ENCODE measurements at places on chromosomes 16 and 17. TPM values are rescaled to one million over a fixed set of nuclear protein-coding genes. Genes with fewer than 3 reads are reported as not detected.

RARA gene
- 38.0 TPM for total RNA-seq

DNA sequence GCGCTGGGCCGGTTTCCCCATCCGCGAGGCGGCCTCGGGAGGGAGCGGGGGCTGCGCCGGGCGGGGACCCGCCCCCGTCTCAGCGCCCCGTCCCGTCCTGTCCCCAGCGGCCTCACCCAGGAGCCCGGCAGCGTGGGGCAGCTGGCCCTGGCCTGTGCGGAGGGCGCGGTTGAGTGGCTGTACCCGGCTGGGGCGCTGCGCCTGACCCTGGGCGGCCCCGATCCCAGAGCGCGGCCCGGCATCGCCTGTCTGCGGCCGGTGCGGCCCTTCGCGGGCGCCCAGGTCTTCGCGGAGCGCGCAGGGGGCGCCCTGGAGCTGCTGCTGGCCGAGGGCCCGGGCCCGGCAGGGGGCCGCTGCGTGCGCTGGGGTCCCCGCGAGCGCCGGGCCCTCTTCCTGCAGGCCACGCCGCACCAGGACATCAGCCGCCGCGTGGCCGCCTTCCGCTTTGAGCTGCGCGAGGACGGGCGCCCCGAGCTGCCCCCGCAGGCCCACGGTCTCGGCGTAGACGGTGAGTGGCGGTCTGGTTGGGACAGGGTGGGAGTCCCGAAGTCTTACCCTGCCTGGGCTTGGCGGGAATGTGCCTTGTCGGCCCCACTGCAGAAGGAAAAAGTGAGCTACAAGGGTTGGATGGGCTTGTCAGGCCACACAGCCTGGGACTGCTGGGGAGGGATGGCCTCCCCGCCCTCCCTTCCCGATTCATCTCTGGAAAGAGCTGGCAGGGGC lies 720 bp downstream of the METRN start:
- no peak for DNase-seq

NOMO2 gene
- total RNA-seq: 84.4 TPM

DNA sequence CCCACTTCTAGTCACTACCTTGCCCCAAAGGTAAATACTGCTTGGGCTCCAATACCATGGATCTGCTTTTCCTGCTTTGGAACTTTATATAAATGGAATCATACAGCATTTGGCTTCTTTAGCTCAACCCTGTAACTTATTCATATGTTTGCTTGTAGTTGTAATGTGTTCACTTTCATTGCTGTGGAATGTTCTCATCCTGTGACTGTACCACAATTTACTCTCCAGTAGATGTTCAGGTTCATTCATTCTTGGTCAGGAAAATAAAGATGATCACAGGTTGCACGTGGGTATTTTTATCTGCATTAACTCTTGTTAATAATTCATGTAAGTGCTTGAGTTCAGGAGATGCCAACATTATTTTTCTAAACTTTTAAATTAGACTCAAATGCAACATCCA lies 6.7 kb upstream of the BEAN1 start:
- DNase-seq: no peak

DNA sequence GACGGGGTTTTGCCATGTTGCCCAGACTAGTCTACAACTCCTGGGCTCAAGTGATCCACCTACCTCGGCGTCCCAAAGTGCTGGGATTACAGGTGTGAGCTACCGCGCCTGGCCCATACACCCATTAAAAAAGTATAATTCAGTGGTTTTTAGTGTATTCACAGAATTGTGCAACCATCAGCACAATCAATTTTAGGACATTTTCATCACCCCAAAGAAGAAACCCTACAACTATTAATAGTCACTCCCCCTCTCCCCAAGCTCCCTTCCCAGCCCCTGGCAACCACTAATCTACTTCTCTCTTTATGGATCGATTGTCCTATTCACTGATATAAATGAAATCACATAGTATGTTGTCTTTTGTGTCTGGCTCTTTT lies 3.8 kb upstream of the EEF2K start:
- no peak for DNase-seq

DNA sequence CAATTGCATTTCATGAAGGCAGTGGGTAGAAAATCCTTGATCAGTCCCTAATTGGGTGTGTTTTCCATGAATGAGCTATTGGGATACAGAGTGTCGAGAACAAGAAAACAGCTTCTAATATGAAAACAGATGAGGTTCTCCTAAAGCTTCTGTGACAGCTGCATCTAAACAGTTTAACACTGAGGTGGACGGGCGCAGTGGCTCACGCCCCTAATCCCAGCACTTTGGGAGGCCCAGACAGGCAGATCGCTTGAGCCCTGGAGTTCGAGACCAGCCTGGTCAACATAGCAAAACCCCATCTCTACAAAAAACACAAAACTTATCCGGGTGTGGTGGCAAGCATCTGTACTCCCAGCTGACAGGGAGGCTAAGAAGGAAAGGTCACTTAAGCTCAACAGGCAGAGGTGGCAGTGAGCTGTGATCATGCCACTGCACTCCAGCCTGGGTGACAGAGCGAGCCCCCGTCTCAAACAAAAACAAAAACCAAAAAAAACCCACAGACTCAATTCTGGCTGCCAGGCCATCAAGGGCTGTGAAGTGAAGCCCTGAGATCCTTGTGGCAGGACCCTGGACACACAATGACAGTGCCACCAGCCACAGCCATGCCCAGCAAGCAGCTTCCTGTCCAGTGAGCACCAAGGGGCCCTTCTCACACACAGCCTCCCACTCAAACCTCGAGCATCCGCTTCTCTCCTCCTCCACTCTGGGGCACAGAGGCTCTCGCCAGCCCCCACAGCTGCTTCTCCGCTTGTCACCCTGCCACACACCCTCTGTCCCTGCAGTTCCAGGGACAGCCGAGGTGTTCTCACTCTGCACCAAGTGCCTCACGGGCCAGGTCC lies 44.0 kb downstream of the ANKRD11 start:
- no peak for DNase-seq

DNA sequence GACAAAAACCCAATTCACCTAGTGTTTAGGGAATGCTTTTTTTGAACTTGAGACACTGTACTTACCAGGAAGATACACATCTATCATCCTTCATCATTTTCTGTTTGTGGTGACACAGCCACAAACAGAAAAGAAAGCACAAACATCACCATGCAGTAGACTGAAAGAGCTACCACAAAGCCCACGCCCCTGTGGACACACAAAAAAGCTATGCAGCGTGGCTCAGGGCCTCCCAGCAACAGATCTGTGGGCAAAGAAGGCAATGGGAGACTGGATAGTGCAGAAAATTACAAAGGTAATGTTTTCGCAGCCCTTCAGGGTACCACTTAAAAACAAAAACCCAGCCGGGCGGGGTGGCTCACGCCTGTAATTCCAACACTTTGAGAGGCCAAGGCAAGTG lies 9.6 kb downstream of the COTL1 start:
- no peak for DNase-seq

VMP1 gene
- total RNA-seq: 69.7 TPM

P2RX5 gene
- not detected for total RNA-seq

- DNase-seq: peak; percentile 95
Measured at GRCh38 chr17:63961355-63962212, 11.1 kb downstream of the SCN4A start.

DNA sequence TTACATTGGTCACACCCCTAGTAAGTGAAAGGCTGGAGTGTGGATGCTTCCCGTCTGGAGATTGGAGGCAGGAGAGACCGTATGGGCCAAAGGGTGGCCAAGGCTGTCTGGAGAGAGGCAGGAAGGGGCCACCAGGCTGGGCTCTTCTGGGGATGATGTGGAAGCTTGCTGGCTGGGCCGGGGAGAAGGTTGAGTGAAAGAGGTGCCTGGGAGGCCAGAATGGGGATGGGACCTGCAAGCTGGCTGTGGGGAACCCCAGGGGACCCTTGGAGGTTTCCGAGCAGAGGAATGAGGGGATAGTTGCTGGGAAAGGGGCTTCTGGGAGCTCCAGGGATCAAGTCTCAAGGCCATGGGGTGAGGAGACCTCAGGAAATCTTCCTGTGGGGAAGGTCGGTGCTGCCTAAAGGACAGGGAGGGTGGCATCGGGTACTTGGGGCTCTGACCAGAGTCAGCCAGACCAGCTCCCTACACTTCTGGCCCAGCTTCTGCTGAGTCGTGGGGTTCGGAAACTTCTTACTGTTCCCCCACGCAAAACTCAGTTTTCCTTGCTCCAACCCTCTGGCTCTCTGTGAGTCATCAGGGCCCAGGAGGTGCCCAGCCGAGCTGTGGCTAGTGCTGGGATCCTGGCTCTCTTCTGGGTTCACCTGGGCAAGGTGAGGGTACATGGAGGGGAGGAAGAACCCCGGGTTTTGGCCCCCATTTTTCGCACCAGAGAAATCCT lies 3.1 kb downstream of the MRC2 start:
- DNase-seq: no peak

- DNase-seq: no peak
Measured at GRCh38 chr16:11014136-11014535, 69.8 kb downstream of the CLEC16A start.

DNA sequence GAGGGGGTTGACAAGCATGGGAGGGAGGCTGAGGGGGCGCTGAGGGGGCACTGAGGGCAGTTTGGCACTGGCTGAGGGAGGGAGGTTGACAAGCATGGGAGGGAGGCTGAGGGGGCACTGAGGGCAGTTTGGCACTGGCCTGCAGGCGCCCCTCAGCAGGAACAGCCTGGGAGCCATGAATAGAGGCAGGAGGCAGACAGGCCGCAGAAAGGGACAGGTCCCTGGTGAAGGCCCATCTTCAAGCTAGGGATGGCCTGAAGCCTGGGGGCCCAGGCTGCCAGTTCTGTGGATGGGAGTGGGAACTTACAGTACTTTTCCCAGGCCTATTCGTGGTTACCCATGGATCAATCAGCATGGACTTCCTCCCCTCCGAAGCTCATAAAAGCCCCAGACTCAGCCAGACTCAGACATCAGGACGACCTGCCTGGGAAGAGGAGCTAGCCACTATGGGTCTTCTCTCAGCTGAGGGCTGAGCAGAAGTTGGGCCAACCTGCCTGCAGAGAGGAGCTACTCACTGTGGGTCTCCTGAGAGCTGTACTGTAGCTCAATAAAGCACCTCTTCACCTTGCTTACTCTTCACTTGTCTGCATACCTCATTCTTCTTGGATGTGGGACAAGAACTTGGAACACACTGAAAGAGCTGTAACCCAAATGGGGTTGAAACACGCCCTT lies 72.8 kb upstream of the BRD7 start:
- no peak for DNase-seq

UBFD1 gene
- 32.5 TPM for total RNA-seq

- peak; percentile 80 for DNase-seq
Measured at GRCh38 chr16:54577651-54578128, 291.1 kb upstream of the IRX3 start.

SLC38A8 gene
- total RNA-seq: not detected

DNA sequence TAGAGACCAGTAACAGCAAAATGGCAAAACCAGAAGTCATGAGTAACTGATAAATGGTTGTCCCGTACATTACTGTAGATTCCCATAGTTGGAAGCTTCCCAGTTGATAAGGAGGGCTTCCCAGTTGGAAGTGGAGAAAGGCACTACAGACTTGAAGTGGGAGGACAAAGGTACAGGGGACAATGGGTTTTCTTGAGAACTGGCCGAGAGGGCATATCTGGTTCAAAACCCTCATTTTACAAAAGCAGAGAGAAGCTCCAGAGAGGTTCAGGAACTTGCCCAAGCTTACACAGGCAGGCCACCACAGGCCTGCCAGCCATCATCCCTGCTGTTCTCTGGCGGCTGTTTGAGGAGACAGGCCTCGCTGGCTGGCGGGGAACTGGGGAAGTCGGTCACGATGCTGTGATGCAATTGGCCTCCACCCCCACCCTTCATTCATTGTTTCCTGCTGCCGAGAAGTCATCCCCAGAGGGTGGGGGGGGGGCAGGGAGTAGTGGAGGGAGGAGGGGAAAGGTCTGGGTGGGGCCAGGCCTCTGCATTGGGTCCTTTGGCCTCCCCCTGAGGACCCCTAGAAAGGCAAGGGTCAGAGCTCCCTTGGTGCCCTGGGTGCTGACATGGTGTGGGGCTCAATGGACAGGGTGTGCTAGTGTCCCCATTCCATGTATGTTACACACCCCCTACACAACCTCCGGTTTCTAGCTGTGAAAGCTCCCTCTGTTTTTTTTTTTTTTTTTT lies 3.0 kb downstream of the UBALD2 start:
- DNase-seq: peak; percentile 86

DNA sequence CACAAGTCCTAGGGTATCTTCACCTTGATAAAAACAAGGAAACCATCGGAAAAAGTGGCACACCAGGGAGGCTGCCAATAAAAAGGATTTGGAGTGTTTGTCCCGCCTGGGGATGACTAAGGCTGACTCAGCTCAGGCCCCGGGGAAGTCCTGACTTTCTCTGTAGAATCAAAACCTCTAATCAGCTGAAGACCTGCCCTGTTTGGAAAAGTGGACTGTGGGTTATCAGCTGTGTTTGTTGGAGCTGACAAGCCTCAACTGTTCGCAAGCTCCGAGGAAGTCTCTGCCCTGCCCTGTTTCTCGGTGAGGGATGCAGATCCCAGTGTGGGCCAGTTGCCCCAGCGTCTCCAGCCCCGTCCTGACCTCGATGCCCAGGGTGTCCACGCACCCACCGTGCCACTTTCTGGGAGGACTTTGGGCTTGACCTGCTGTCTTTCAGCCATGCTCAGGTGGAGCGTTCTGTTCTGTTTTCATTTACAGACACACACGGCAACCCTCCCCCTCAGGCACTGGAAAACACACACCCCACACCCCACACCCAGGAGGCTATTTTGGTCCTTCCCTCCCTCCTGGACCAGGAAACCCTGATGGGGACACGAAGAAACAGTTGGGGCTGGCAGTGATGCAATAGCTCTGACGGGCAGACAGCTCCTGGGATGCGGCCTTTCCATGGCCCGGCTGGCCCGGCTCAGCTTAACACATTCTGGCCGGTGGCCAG lies 27.6 kb upstream of the PITPNA start:
- DNase-seq: no peak

ZFP3 gene
- 4.6 TPM for total RNA-seq

- DNase-seq: no peak
Measured at GRCh38 chr16:6728381-6728780, 604.3 kb upstream of the RBFOX1 start.

GRCh38 chr17:55303701-55304145 lies 39.0 kb downstream of the HLF start:
- DNase-seq: no peak
